ENCODE measurements at places on chromosomes 1 and 21.

DNA sequence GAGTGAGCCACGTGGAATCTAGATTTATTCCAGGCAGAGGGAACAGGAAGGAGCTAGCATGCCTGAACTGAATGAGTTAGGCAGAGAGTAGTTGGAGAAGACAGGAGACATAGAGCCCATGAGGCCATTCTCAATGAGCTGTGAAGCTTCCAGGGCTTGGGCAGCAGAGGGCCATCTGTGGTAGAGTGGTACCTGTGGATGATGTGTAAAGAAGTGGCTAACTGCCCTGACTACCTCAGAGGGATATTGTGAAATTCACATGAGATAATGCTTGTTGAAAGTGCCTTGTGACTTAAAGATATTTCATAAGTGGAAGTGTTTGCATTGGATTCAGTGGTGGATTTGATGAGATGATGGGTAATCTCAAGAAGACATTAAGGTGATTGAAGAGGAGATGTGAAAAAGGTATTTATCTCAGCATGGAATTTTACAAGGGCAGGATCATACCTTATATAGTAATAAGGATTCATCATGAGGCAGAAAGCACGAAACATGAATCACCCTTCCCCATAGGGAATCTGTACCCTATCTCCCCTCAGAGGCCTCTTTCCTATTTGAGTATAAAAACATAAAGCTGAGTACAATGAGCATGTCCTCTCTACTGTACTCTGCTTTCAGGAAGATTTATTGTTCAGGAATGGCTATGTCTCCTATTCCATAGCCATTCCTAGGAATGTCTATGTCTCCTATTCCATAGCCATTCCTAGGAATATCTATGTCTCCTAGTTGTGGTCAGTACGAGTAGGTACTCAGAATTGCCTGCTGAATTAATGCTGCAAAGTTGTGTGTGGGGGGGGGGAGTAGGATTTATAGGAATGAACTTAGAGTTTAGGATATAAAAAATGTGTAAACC, 146.8 kb downstream of the PAPPA2 start:
- no peak for DNase-seq

DNA sequence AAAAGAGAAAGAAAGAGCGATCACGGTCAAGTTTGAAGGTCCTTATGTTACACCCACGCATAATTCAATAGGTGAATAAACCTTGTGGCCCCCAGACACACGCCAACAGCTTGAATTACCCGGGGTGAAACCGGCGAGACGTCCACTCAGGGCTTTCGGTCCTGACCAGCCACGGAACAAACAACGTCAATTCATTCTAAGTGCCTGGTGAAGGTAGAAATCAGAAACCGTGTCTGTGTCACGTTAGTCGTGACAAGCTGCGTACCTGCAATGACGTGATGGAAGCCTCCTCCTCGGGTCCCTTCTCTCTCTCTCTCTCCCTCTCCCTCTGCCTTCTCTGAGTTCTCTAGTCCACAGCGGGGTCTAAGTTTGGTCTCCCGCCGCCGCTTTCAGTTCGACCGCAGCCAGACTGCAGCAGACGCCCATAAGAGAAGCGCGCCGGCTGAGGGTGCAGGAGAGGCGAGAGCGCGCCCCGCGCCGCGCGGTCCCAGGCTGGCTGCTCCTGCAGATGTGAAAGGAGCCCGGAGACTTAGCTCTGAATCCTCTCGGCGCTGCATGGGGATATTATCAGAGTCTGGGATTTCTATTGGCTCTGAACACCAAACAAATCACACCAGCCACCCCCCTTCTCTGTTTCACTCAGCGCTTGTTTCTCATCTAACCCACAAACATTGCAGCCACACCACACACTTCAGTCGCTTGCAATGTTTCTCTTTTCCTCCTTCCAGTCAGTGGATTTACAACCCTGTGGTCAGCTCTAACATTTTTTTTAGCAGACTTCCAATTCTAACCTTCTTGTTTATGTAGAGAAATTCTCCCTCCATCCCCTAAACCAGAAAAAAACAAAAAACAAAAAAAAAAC, at the start of gene GREM2:
TSS of gene GREM2 (minus strand) at position 537 of the 862 bp plus-strand sequence. CDS start 118,680 bp downstream, outside the sequence.
- DNase-seq, result peak; percentile 43

GRCh38 chr1:153543736-153544135, 1.9 kb downstream of the S100A4 start:
- DNase-seq, result no peak

DNA sequence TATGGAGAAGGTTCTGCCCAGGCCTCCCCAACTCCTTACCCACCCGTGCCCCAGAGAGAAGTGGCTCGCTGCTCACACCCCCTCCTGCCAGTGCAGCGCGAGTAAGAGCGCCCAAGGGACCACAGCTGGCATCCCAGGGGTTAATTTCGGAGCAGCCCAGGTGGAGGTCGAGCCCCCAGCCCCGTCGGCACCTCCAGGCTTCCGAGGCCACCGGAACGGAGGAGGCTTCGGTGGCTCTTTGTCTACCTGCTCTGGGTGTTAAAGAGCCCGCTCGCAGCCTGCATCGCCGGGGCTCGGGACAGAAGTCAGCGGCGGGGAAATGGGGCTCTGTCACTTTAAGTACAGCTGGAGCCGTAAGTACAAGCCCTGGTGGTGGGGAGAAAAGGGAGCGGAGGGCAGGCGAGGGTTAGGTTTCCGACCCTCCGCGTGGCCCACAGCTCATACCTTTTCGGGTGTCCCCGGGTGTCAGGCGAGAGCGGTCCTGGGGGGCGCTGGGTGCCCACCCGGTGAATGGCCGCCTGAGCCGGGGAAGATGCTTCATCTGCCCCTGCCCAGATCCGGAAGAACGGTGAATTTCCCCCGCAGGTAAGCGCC, 89.4 kb upstream of the IPO9 start:
- peak; percentile 72 for DNase-seq

DNA sequence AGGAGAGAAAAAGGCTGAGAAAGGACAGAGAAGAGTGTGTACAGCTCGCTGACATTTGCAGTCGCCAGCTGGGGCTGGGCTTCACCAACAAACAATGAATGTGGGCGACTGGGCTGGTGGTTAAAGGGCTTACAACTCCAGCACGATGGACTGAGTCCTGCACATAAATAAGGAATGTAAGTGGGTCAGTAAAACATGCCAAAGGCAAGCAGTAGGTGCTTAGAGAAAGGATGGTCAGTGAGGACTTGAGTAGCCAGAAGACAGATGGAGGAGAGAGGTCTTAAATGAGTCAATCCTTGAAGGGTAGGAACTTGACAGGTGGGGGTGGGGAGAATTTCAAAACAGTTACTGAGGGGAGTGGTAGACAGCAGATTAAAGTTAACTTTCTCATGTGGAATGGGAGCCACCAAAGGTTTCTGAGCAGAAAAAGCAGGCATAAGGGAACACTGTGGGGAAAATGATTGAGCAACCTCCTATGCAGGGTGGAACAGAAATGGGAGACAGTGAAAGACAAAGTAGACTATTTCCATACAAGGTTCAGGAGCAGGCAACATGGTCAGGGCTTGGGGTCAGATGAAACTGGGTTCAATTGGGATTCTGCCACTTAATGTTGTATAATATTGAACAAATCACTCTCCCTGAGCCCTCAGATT, 37.4 kb downstream of the GADD45A start:
- no peak for DNase-seq

DNA sequence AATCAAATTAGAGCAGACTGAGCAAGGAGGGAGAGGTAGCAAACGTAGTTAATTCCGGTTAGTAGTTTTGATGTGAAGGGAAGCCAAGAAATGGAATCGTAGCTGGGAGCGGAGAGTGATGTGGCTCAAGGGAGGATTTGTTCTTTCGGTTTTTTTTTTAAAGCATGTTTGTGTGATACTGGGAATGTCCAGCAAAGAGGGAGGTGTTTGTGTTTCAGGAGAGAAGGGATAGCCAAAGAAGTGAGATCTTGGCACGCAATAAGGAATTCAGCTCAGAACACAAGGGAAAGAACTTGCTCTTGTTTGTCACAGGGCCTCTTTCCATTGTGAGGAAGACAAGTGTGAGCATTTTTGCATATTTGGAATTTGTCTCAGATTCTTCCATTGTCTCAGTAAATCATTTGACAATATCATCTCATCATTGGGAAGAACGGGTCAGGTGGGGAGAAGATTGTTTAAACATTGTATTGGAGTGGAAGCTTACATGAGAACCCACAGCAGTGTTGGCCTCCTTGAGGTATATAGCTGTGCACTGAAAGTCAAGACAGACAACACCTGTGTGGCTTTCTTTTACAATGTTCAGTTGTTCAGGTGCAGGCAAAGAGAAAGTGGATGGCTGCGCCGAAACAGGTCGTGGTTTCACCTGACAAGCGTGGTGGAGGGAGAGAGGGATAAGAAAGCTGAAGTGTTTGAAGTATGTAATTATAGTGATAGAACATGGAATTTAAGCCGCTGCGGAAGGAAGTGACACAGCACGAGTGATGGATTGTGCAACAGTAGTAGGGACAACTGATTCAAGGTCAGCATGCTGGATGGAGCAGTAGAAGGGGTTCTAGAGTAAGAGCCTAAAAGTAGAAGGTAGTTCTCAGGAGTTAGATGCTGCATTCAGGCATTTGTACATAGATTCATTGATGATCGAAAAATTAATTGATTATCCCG, 25.4 kb downstream of the FMN2 start:
- no peak for DNase-seq

DNA sequence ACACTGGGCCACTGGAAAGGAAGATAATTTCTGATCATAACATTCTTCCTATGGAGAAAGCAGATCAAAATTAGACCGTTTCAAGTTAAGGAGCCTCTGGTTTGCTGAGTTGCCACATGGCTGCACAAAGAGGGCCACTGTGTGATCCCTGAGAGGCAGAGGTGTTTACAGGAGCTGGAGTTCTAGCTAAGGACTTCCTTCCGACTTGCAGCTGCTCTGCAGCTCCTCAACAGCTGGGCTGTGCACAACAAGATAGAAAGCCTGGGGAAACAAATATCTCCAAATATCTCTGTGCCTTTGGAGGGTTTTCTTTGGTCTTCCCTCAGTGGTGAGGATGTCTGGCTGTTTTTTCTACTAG, 26.8 kb downstream of the GADD45A start:
- DNase-seq, result no peak

DNA sequence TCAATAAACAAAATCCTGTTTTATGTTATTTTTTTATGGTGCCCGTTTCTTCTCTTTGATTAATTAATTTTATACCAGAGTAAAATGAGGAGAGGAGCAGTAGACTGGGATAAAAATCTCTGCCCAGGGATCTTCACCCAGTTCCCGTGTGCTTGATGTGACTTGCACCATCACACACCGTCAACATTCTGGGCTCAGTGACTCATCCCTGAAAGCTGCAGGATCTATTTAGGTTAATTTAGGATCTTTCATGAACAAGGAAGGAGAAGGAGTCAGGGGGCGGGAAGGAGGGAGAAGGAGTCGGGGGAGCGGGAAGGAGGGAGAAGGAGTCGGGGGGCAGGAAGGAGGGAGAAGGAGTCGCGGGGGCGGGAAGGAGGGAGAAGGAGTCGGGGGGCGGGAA, 182.4 kb downstream of the SMYD3 start:
- no peak for DNase-seq

- no peak for DNase-seq
Measured at GRCh38 chr21:44527983-44528633, 11.9 kb downstream of the KRTAP10-1 start.

- DNase-seq, result no peak
Measured at GRCh38 chr1:228359613-228360532, 46.8 kb downstream of the TRIM11 start.

- peak; percentile 49 for DNase-seq
Measured at GRCh38 chr1:1599030-1599934, 653 bp downstream of the FNDC10 start.

DNA sequence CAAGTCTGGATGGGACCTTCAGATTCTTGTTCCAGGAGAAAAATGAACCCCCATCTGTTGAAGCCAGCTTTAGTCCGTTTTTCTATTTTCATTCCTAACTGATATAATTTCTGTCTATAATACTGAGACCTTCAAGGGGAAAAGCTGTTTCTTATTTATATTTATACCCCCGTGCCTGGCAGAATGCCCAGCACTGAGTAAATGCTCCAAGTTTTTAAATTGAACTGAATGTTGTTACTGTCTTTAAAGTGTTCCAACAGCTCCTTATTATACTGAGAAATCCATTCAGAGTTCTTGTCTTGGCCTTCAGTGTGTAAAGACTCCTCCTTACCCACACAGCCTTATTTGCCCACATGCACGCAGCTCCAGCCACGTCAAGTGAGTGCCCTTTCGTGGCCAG, 178.6 kb upstream of the HMGB4 start:
- no peak for DNase-seq

DNA sequence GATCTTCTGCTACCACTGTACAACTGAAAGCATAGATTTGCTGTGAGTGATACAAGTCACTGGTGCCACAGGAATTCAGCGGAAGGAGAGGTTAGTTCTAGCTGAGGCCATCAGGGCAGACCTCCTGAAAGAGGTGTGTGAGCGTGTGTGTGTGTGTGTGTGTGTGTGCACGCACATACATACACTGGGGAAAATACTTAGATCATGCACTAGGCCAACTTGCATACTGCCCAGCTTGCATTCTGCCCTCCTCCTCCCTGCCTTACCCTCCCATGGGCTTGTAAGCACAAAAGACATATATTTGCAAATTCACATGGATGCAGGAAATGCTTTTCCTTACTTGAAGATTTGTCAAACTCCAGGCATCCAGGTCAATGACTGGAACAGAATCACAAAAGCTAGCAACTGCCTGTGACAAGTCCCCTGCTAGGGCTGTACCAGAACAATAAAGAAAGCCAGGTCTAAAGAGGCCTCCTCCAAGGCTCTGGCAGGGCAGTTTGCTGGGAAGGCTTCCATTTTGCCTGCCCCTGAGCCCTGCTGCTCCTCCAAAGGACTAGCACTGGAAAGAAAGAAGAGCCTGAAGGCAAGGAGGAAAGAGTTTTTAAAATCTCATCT, 23.2 kb downstream of the PLEKHA6 start:
- no peak for DNase-seq

GRCh38 chr21:34020983-34021553, 52.3 kb upstream of the MRPS6 start:
- DNase-seq, result no peak

GRCh38 chr1:75115654-75116053, 18.5 kb upstream of the LHX8 start:
- DNase-seq, result no peak

- DNase-seq, result no peak
Measured at GRCh38 chr1:10730985-10731384, 65.5 kb downstream of the CASZ1 start.

GRCh38 chr1:21307210-21307609, 16.9 kb upstream of the ECE1 start:
- peak; percentile 57 for DNase-seq

- no peak for DNase-seq
Measured at GRCh38 chr1:150302902-150303301, 9.2 kb downstream of the MRPS21 start.

GRCh38 chr1:168799927-168800605, 71.1 kb upstream of the DPT start:
- DNase-seq, result no peak

Measured in CD4-positive, alpha-beta T cell treated with Interleukin-17A for 4 hours (primary cell).